ENCODE measurements at places on chromosomes 3 and 15. TPM values are rescaled to one million over a fixed set of nuclear protein-coding genes. Genes with fewer than 3 reads are reported as not detected.

DNA sequence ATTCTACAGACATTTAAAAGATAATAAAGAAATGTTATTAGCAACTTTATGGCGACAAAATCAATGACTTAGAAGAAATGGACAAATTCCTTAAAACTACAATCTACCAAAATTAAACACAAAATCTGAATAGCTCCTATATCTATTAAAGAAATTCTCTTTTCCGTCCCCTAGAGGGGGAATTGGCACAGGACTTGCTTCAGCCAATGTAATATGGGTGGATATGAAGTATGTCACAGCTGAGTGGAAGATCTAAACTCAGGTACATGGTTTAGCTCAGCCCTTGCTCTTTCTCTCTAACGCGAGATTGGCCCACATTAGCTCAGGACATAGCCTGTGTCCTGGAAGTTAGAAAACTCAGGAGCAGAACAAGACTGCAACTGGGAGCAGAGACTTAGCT, 79.3 kb downstream of the DNAH12 start:
- DNase-seq: no peak

DNA sequence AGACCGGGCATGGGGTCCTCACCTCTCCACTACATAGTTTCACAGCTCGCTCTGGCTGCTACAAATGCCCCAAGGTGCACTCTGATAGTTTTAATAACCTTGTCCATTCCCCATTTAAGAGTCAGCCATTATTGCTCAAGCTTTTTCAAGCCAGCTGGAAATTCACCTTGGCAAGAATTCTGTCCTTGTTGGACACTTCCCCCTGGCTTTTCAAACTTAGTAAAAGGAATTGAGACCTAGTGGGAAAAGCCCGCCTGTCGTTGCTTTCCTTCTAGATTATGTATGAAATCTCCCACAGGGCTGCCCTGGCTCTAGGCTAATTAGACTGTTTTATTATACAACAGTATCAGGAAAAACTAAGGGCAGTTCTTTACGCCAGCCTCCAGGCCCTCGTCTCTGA, 293.7 kb upstream of the GADL1 start:
- no peak for DNase-seq

- no peak for DNase-seq
Observed at GRCh38 chr3:142098964-142099363, 50.4 kb downstream of the TFDP2 start.

GRCh38 chr3:112519424-112520001, 20.2 kb upstream of the BTLA start:
- DNase-seq: peak; percentile 9

GRCh38 chr15:77069521-77070121, 1.3 kb downstream of the TSPAN3 start:
- DNase-seq: peak; percentile 56

GRCh38 chr3:129749692-129750091, 143.2 kb upstream of the PLXND1 start:
- no peak for DNase-seq

- no peak for DNase-seq
Observed at GRCh38 chr3:152196782-152197181, 71.9 kb upstream of the MBNL1 start.

Gene TARS3
- 70.5 TPM for total RNA-seq

Gene GRM7
- total RNA-seq: 0.33 TPM

DNA sequence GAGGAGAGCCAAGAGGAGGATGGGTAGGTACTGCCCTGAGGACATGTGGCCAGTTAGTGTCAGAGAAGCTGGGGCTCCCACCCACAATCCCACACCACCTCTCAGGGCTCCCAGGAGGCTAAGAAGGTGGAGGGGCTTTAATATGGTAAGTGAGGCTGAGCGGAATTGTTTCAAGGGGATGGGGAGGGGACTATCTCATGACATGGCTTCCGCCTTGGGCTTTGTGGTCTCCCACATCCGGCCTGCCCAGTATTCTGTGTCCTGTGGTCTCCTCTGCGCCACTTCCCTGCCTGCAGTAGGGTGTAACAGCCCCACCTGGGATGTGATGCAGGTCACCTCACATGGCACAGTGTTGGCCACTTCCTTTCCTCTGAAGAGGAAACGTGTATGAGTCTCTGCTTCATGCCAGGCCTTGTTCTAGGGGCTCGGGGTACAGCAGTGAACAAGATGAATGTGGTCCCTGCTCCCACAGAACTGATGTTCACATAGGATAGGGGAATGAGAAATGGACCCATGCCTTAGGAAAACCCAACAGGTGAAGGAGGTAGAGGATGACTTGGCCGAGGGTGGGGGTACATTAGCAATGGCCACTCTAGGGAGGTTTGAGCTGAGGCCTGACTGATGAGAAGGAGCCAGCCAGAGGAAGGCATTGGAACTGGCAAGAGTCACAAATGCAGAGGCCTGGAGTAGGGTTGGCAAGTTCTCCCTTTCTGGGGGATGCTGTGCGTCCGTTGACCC, 3.2 kb downstream of the NEIL1 start:
- DNase-seq: no peak

DNA sequence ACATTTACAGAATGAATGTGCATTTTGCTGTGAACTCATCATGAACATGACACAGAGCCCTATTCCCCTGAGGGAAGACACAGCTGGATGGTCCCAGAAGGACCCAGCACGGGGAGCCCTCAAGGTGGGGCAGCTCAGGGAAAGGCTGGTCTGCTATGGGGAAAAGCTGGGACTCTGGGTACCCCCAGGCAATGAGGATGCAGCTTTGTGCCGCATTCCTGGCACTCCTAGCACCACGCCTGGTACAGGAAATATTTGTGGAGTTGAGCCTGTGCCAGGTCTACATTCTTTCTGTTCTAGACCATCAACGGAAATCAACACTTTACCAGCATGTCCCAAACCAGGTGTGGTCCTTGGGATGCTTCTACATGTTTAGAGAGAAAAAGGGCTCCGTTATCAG, 74.0 kb downstream of the SRGAP3 start:
- DNase-seq: peak; percentile 56

- DNase-seq: no peak
Observed at GRCh38 chr3:51962854-51963530, 4.3 kb downstream of the PCBP4 start.

DNA sequence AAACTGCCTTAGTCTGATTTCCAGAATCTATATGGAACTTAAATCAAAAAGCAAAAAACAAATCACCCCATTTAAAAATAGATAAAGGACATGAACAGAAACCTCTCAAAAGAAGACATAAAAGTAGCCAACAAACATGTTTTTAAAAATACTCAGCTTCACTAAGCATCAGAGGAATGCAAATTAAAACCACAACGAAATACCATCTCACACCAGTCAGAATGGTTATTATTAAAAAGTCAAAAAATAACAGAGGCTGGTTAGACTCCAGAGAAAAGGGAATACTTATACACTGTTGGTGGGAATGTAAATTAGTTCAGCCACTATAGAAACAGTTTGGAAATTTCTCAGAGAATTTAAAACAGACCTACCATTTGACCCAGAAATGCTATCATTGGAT, 367.9 kb downstream of the ZIC4 start:
- DNase-seq: no peak

DNA sequence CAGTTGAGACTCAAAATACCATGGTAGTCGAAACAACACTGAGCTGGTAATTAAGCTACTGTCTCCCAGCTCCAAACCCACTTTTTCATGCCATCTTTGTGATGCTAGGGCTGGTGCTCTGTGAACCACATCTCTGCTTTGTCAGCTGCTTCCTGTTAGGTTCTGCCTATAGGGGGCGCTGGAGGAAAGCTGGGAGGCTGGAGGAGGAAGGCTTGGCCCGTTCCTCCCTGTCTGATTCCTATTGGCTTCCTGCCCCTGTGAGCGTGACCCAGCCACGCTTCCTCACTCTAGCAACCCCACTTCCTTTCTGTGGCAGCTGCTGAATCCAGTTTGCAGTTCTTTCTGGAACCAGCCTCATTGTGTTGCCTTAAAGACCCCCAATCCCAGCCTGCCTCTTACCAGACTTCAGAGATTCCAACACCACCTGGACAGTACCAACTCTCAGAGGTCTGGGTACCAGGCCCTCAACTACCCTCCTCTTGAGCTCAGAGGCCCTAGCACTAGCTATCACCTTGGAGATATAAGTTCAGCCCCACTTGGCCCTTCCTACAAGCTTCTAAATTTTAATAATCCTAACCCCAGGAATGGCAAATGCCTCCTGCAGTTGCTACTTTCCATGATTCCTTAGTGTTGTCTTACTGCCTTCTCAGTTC, 120.9 kb downstream of the ERC2 start:
- DNase-seq: peak; percentile 51

- no peak for DNase-seq
Observed at GRCh38 chr3:97872525-97873042, 50.8 kb downstream of the CRYBG3 start.

GRCh38 chr3:106813742-106814141, 563.5 kb upstream of the CCDC54 start:
- DNase-seq: no peak

- peak; percentile 4 for DNase-seq
Observed at GRCh38 chr15:77025941-77026411, 31.1 kb downstream of the PSTPIP1 start.

Data from body of pancreas (tissue), 4 donors.